T-helper 17 cell (primary cell): ENCODE measurements at places on chromosomes 2 and 18. TPM values are rescaled to one million over a fixed set of nuclear protein-coding genes. Genes with fewer than 3 reads are reported as not detected.

- DNase-seq: no peak
Measured at GRCh38 chr2:232361646-232362045, 16.9 kb upstream of the ALPP start.

The GKN1 gene
- not detected for total RNA-seq

GRCh38 chr18:3525870-3526420, 76.0 kb downstream of the TGIF1 start:
- no peak for DNase-seq

- no peak for DNase-seq
Measured at GRCh38 chr2:105634198-105634597, 110.5 kb upstream of the NCK2 start.

DNA sequence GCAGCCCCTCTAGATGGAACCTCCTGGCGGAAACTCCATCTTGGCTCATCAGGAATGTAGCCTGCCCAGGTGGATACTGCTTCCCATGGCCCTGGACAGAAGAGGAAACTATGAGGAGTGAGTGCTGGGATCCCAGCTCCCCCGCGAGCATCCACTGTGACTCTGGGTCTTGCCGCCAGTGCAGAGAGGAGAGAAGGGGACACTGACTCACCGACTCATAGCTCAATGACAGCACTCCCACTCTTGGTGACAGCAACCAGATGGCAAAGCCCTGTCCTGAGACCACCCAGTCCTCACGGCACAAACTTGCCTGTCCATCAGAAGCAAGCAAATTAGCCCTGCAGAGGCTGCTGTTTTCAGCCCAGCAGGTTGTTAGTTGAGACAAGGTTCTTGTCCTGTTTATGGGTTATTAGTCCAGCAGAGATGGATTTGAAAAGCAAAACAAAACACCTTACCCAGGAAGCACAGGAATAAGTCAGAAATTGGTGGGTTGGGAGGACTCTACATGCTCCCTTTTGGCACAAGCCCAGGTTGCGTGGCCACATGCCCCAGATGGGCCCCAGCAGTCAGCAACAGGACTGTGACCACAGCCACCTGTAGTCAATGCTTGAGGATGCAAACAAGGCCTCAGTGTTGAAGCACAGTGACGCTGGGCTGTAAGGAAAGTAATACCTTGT, 111.5 kb upstream of the GLI2 start:
- DNase-seq: no peak

- DNase-seq: no peak
Measured at GRCh38 chr18:10056506-10056905, 142.7 kb downstream of the VAPA start.

- no peak for DNase-seq
Measured at GRCh38 chr2:156892467-156893281, 364.8 kb upstream of the GALNT5 start.

GRCh38 chr2:67566958-67567635, 170.0 kb downstream of the ETAA1 start:
- no peak for DNase-seq

GRCh38 chr2:38709567-38710194, 41.5 kb downstream of the SRSF7 start:
- DNase-seq: no peak

The LRRFIP1 gene
- 175 TPM for total RNA-seq

GRCh38 chr2:191526536-191526935, 151.4 kb upstream of the NABP1 start:
- no peak for DNase-seq

The HOXD13 gene
- not detected for total RNA-seq

GRCh38 chr18:58313491-58314032, 269.5 kb downstream of the NEDD4L start:
- no peak for DNase-seq

DNA sequence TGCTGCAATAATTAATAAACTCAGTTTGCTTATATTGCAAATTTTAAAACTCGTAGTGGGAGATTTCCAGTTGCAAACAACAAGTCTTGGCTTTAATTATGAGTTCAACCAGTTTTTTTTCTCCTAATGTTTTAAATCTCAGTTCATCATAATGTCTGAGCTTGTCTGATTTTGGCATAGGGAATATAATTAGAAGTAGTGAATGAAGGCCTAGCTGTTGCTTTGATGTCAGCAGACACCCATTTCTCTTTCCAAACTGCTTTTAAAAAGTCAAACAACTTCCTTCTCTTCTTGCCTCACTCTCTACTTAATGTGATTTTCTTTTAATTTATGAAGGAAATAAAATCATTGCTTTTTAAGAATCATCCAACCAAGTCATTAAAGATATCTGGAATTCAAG, 1462.1 kb downstream of the DPP10 start:
- no peak for DNase-seq

The CCDC121 gene
- total RNA-seq: 1.3 TPM

DNA sequence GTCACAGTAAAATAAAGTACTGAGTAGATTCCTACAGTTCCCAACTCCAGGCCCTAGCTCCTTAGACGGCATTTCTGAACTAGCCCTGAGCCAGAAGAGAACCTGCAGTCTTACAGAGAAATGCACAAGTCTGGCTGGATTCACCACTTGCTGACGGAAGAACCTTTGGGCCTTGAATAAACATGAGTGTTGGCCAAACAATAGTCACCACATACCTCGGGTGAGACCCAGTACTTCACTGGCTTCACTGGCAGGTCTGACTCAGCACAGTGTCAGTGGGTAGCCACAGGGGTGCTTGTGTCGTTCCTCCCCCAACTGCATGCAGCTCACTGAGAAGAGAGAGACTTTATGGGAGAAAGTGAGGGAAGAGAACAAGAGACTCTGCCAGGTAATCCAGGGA, 88.9 kb downstream of the TMEM185B start:
- no peak for DNase-seq

DNA sequence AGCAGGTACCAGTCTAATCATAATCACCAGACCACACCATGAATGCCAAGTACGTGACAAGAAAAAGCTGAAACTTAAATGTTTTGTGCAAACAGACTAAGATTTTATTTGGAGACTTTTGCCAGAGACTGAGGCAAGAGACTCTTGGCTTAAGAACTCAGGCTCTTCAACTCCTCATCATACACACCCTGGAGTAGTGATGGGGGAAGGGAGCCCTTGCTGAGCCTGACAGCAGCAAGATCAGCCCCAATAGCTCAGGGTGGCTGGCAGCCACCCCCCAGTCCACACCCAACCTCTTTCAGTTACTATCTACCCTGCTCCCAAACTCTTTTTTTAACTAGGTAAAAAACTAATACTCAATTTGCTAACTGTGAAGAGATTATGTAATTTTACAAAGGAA, 114.8 kb downstream of the CCBE1 start:
- DNase-seq: no peak

DNA sequence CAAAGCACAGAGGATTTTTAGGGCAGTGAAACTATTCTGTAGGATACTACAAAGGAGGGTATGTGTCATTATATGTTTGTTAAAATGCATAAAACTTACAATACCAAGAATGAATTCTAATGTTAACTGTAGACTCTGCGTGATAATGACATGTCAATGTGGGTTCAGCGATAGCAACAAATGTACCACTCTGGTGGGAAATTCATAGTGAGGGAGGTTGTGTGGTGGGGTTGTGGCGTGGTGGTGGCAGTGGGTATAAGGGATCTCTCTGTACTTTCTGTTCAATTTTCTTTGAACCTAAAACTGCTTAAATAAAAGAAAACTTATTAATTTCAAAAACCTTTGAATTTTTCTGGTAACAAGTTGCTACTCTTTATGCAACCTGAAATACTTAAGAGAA, 99.3 kb upstream of the SLC38A11 start:
- DNase-seq: no peak

GRCh38 chr2:48449073-48449840, 80.7 kb upstream of the STON1 start:
- DNase-seq: no peak

GRCh38 chr2:24409700-24410556, 49.6 kb upstream of the ITSN2 start:
- DNase-seq: no peak

The GAREM2 gene
- 6.5 TPM for total RNA-seq

DNA sequence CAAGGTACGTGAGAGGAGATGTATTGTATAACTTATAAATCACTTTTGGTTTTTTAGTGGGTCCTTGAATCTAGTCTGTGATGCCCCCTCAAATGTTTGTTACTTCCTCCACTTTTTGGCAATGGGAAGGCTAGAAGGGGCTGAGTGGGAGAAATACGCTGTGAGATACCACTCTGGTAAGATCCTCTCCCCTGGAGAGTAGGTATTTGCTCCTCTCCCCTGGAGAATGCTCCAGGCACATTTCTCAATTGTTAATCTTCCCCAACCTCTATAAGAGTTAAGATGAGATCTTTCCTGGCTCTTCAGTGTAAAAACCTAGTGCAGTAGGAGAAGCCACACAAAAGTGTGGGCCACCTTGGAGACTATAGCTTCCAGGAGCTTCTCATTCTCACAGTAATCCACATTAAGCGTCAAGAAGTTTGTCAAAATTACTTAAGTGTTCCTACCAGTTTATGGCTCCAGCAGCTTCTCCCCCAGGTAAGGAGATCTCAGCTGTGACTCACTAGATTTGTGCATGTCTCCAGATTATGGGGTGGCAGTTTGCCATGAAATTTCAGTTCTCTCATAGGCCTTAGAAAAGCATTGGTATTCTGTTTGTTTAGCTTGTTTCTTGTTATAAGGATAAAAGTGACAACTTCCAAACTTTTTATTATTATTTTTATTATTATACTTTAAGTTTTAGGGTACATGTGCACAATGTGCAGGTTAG, 182.6 kb downstream of the FSIP2 start:
- no peak for DNase-seq

DNA sequence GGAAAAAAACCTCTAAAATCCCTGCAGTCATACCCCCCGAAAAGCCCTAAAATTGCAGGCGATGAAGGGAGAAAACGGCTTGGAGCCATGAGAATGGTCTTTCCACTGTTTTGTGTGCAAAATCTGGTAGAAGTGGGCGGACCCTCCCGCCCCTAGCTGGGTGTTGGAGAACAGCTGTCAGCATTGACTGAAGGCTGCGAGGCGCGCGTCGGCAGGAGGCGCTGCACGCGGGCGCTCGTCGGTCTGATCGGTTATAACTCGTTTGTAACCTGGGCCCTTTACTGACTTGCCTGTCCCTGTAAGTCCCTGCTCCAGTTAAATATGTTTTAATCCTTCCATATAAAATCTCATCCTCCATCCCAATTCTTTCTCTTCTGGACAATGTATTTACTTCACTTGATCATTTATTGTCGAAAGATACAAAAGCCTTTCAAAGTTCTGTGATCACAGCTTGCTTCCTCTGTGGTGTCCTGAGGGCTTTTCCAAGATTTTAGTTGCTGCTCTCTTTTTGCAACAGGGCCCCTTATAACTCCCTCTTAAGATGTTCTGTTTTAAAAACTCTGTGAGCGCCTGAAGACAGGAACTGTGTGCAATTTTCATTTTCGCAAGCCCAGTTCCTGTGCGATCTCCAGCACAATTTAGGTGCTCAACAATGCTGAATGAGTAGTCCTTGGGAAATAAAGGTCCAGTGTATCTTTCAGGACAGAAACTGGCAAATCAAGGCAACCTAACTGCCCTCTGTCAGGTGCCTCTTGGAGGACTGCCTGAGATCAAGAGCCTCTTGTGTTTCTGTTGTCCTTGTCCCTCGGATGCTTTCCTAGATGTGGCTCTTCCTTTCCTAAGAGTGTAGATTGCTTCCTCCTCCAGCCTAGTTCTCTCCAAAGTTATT, 918 bp upstream of the HNRNPLL start:
- DNase-seq: peak; percentile 78

GRCh38 chr2:201401815-201402214, 44.7 kb upstream of the FLACC1 start:
- DNase-seq: no peak

GRCh38 chr2:28683100-28683706, 68.4 kb upstream of the PPP1CB start:
- no peak for DNase-seq

GRCh38 chr18:63972002-63972376, 2.1 kb downstream of the SERPINB8 start:
- no peak for DNase-seq

The SLC11A1 gene
- total RNA-seq: 23.9 TPM

- DNase-seq: no peak
Measured at GRCh38 chr2:72573232-72573631, 252.6 kb downstream of the EXOC6B start.

GRCh38 chr2:187134306-187134705, 285.3 kb upstream of the ZSWIM2 start:
- no peak for DNase-seq

DNA sequence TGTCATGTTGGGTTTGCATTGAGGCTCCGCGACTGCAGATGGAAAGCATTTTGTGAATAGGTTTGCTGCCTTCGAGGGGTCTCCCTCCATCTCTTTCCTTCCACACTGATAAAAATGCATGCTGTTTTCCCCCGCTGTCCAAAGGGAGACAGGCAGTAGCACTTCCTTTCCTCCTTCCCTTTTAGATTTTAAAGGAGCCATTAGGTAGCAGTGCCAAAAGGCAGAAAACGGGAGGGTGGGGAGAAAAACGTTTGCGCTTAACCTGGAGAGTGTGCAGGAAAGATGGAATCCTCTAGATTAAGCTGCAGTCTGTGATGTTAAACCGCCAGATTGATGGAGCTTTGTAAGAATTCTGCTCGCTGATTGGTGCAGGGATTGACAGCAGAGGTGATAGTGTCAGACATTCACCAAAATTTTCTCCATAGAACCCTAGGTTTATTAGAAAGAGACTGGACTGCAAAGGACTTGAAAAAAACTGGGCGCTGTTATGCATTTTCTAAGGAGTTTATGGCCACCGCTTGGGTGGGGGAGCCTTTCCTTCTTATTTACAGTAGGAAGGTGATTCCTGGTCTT, 688 bp downstream of the MAPRE2 start:
- DNase-seq: no peak

The CFAP210 gene
- total RNA-seq: 3.7 TPM

DNA sequence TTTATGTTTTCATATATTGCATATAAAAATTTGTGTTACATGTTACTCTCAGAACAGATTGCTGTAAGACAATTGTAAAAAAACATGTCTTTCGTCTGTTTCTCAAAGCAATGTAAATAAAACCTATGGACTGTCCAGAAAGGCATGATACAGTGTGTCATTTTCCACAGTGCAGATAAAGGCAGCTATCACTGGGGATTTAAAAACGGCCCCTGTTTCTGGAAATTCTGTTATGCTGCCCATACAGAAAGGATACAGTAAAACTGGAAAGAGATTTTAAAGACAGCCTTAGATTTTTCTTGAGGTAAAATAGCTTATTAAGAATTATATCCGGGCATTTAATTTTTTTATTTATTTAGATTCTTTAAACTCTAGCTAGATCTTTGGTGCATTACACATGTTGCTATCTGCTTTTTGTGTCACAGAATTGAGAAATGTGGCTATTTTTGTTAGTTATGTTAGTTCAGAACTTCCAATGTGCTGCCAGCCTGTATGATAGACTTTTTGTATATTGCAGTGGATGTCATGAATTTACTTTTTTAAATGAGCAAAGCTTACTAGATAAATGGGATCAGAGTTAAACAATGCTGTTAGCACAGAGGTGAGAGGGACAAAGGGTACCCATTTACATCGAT, 859 bp upstream of the INO80D start:
- DNase-seq: no peak

- DNase-seq: no peak
Measured at GRCh38 chr2:42562474-42563144, 5.8 kb upstream of the MTA3 start.

GRCh38 chr2:176658708-176659107, 389.5 kb downstream of the MTX2 start:
- DNase-seq: no peak
